ENCODE measurements at places on chromosomes 11 and 22.

DNA sequence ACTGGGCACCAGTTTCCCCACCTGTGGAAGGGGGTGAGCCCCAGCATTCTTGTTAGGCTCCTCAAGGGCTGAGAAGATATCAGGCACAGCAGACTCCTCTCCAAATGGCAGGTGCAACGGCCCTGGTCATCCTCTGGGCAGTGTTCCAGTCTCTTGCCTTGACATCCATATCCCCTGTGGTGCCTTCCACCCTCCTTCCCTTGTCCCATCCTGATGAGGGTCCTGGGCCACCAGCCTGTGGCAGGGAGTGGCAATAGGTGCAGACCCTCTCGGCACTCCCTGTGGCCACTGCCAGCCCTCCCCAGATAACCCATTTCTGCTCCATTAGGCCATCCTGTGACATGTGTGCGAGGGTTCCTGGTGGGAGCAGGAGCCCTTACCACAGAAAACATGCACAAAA, 78.8 kb upstream of the NECTIN1 start:
- DNase-seq: no peak

GRCh38 chr11:124608147-124608546, 3.1 kb upstream of the PANX3 start:
- DNase-seq: no peak

DNA sequence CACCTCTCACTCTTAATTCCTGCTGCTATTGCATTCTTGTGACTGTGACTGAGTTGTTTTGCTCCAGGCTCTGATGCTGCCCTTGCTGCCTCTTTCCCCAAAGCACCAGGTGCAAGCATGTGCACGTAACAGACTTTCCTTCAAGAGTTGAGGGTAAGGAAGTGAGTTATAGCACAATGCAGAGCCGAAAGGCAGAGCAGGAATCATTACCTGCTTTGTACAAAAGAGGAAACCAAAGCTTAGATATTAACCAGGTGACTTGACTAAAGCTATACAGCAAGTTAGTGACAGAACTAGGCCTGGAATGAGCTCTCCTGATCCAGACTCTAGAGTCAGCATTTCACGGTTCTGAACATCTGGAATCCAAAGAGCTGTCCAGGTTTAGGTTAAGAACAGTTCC, 33.6 kb downstream of the NEU3 start:
- no peak for DNase-seq

- DNase-seq: no peak
Observed at GRCh38 chr11:85694385-85694980, 8.5 kb upstream of the CCDC89 start.

DNA sequence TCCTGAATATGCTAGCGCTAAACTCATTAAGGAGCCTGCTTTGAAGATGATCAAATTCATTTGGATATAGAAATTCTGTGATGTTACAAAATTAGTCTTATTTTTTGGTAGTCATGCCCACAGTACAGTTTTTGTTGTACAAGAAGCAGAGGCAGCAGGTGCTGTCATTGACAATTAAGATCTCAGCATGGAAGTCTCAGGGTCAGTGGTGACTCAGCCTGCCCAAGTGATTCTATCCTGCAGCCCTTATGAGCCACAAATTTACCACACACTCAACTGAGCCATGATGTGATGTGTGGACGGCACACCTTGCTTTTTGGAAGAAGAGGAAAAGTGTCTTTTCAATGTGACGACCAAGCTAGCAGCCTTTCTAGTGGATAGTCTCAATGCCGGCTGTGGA, 153.6 kb upstream of the SORL1-AS1 start:
- DNase-seq: no peak

DNA sequence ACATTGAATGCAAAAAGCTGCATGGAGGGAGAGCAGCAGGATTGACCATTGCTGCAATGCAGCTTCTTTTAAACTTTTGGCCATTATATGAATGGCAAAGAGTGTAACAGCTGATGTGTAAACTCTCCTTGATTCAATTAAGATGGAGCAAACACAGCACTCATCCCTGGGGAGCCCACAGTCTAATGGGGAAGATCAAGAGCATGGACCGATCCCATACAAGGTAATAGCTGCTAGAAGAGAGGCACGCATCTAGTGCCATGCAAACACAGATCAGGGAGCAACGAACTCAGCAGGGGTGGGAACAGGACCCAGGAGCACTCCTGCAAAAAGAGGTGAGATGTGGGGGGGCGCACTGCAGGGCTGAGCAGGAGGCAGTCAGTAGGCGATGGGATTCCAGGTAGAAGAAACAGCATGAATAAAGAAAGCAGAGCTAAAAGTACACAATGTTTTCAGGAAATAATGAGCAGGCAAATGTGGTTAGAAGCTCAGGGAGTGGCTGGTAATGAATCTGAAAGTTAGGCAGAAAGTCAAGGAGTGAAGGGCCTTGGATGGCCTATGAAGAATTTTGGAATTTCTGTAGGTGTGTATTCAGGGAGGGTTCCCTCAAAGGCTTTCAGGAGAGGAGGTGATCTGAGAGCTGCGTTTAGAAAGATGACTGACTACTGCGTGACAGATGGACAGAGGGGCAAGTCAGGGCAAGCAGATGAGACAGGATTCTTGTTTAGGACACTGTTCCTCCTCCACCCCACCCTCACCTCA, 17.2 kb upstream of the BMAL1 start:
- no peak for DNase-seq

DNA sequence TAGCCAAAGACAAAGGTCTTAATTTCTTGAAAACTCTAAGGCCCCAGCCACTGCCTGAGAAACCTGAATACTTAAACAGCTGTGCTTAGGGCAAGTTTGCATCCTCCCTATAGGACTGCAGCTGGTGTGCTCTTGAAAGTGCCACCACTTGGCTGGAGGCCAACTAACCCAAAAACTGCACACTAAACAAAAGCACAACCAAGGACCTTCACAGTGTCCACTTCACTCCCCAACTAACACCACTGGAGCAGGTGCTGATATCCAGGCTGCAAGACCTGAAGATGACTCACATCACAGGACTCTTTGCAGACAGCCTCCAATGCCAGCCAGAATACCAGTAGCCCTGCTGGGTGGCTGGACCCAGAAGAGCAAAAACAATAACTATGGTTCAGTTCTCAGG, 357.7 kb upstream of the ARHGAP42 start:
- no peak for DNase-seq

- DNase-seq: no peak
Observed at GRCh38 chr11:89437317-89437716, 53.9 kb downstream of the NOX4 start.

- DNase-seq: no peak
Observed at GRCh38 chr11:128946648-128947047, 4.0 kb upstream of the TP53AIP1 start.

DNA sequence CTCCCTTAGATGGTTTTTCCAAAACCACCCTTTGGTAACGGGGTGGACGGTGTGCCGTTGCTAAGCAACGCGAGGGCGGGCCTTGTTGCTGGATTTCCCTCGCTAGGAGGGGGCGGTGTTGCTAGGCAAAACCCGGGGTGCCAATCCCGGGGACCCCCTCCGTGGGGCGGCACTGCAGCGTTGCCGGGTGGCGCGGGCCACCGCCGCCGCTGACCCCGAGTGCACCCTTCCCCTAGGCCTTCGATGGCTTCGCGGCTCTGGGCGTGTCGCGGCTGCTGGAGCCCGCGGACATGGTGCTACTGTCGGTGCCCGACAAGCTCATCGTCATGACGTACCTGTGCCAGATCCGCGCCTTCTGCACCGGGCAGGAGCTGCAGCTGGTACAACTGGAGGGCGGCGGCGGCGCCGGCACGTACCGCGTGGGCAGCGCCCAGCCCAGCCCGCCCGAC, 8.9 kb downstream of the EHBP1L1 start:
- no peak for DNase-seq

DNA sequence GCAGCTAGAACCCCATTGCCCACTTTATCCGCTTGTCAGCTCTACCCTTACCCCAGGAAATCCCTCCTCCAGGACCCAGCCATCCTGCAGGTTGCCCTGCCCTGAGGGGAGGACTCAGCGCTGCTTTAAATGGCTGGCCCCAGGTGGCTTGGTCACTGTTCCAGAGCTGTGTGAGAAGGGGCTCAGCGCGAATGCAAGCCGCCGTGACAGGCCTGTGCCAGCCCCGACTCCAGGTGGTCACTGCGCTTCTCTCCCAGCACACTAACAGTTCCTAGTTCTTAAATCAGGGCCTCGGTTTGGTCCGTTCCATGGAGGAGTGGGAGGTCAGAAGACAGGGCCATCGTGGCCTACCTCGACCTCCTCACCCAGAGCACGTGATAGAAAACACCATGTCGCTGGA, 65.7 kb upstream of the TBCEL start:
- DNase-seq: no peak

GRCh38 chr11:16603890-16604793, 134.3 kb upstream of the C11orf58 start:
- no peak for DNase-seq

DNA sequence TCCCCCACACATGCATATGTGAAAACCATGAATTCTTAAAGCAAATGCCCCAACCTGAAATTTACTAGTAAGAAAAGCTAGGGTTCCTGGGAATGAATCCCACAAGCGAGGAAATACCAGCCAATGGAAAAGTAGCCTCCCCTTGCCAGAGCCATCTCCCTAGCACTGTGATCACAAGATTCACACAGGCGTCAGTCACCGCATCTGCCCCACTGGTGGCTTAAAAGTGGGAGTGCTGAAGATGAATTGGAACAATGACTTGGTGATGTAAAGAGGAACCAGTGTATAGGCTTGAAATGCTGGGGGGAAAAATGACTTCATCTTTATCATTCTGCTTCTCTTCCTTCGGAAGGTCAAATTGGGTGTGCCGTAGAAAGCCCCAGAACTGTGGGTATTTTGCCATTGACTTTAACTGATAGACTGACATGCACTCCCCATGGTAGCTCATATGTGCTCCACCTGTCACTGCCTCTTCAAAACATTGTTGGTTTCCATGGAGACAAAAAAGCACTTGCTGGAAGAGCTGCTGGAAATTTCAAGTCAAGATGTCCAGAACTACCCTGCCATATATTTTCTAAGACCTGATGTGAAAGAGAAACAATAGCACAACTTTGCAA, 19.2 kb upstream of the ASPHD2 start:
- no peak for DNase-seq

DNA sequence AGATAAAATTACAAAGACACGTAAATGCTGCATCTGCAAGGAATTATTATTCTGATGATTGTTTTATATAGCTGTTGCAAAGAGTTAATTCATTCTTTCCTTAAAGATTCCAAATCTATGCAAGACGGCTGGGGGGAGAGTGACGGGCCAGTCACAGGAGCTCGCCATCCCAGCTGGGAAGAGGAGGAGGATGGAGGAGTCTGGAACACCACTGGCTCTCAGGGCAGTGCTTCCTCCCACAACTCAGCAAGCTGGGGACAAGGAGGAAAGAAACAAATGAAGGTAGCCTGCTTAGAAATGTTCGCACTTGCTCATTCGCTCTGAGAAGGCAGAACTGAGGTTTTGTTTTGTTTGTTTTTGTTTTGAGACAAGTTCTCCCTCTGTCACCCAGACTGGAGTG, 73.0 kb upstream of the ADSL start:
- no peak for DNase-seq

DNA sequence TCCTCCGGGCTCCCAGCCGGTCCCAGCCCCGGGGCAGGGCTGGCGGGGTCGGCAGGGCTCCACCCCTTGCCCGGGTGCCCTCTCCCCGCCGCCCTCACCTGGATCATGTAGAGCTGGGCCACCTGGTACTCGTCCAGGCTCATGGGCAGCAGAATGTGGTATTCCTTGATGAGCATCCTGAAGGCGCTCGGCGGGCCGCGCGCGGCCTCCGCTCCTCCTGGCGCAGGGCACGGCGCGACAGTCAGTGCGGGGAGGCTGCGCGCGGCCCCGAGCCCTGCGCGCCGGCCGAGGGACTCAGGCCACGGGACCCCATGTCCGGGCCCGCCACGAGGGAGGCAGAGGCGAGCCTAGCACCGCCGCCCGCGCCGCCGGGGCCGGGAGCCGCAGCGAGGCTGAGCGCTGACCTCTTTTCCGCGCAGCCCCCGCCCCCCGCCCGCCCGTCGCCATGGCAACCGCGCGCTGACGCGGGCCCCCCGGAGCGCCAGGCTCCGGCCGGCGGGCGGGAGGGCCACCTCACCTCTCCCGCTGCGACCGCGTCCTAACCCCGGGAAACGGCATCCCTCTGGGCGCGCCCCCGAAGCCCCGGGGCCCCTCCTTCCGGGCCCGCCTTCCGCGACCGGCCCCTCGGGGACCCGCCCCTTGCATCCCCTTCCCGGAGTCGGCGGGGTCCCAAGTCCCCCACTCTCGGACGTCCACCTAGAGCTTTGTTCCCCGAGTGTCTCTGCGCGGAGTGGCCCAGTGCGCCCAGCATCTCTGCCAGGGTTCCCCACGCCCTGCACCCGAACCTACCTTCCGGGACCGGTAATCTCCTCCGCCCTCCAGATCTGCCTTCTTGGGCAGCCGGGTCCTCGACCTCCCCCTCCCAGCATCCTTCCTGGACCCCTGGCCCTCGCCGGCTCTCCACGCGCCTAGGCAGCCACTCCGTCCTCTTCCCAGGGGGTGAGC, 886 bp downstream of the PITPNM1 start:
- peak; percentile 70 for DNase-seq

- DNase-seq: no peak
Observed at GRCh38 chr11:76361776-76362175, 19.2 kb downstream of the THAP12 start.

- DNase-seq: no peak
Observed at GRCh38 chr22:31177420-31178162, 17.6 kb downstream of the RNF185 start.

GRCh38 chr22:39960791-39961746, 872 bp downstream of the TMA7B start:
- DNase-seq: peak; percentile 79

GRCh38 chr11:91326280-91326679, 898.3 kb upstream of the FAT3 start:
- no peak for DNase-seq

Data from stimulated activated CD8-positive, alpha-beta memory T cell treated with anti-CD3 and anti-CD28 coated beads, Interleukin-4, amount 100 ng/mL, for 48 hours (primary cell).